ENCODE measurements at places on chromosomes 7 and 10.
A peak's percentile ranks its signal among the peaks of the same experiment; 100 is the strongest.

DNA sequence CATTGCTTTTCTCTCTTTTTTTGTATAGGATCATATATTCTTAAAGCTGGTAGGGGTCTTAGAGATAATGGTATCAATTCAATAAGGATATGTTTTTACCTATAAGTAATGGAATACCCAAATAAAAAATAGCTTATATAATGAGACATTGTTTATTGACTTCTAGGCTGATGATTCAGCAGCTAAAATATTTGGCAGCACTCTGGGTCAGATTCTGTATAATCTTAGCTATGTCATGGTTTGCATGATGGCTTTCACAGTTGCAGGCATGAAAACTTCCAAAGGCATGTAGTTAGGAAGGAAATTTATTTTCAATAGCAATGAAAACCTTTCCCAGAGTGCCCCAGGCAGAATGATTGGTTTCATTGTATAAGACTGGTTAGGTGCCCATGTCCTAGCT is 32.1 kb upstream of the A1CF start:
- no peak for DNase-seq

GRCh38 chr7:157674715-157675426 is 338.1 kb downstream of the DNAJB6 start:
- no peak for DNase-seq

DNA sequence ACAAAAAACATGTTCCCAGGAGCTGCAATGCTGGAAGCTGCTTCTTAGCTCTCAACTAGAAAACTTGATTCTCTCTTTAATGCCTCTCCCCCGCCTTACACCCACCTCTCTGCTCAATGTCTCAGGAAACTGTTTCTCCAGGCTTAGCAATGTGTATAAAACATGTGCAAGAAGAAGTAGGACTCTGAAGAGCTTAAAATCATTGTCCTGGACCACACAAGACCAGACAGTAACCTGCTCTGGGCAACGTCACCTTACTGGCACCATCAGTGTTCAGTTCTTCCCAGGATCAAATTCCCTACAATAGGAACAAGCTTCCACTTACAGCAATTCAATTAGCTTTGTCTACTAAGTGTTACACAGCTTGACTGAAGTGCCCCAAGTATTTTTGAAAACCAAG is 104.9 kb downstream of the RAPGEF5 start:
- peak; percentile 9 for DNase-seq

- no peak for DNase-seq
Measured at GRCh38 chr10:43962346-43963191, 313.9 kb upstream of the ZNF32 start.

GRCh38 chr10:1063232-1063865 is 7.2 kb downstream of the WDR37 start:
- no peak for DNase-seq

DNA sequence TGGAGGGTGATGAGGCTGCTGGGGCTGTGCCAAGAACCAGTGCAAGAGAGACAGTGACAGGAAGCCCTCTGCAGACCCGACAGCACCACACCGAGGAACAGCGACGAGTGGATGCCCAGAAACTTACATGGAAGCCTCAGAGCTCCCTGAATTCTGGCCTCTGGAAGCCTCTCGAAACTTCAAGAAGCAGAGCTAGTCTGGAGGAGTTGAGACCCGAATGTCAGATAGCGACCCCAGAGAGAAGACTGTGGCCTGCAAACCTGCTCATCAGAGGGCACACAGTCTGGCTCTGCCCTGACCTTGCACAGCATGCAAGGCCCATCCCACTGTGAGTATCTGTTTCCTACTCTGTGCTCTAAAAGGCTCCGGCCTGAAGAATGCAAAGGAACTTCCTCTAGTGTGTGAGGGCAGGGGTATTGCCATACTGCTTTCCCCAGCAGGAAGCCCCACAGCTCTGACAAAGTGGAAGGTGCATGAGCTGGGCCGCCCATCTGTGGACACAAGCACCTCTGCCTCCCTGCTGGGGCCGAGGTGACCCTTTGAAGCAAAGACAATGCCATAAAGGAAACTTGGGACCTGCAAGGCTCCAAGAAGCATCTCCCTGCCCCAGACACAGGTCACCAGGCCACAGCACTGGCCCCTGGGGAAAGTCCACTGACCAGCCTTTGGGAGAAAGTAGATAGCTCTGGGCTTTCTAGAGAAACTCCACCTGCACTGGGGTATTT is 10.5 kb upstream of the C10orf71 start:
- no peak for DNase-seq

GRCh38 chr7:100493476-100494264 is 9.9 kb downstream of the NYAP1 start:
- no peak for DNase-seq

DNA sequence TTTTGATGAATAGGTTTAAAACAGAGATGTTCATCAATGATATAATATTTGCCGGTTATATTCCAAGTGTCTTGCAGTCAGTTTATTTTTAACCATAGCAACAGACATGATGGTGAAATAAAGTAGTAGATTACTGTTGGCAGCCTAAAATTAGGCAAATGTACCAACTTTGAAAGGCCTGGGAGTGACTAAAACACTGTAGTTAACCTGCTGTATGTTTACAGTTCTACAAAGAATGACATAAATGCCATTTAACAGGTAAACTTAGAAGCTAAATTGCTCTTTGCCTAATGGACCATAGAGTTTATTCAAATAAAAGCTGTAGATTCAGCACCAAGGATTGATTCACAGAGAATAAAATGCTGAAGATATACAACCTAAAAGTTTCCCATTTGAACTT is 64.1 kb downstream of the PHTF2 start:
- DNase-seq = no peak

Measured in DMS79 treated with DMSO at 0.1 percent for 48 hours (cell line).